HEK293T (cell line): ENCODE measurements at places on chromosomes 2 and 18.

DNA sequence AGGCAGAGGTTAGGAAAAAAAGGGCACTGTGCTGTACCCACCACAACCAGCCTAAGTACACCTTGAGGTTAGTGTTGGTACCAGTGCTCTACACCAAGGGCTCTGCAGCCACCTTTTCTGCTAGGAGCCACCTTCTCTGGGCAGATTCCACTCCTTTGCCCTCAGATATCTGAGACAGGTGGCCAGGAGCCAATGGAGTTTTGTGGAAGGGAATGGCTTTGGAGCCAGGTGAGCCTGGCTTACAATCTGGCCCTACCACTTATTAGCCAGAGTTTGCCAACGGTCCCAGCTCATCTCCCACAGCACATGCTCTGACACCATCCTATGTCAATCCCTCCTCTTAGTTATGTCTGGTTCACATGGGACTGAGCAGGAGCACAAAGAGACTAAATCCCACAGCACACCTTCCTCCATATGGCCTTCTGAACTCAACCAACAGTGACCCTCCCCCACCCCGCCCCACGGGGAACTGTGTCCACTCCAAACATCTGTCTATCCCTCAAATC lies 77.5 kb downstream of the CLHC1 start:
- no peak for DNase-seq

- no peak for DNase-seq
Measured at GRCh38 chr2:62227386-62228075, 31.6 kb downstream of the B3GNT2 start.

DNA sequence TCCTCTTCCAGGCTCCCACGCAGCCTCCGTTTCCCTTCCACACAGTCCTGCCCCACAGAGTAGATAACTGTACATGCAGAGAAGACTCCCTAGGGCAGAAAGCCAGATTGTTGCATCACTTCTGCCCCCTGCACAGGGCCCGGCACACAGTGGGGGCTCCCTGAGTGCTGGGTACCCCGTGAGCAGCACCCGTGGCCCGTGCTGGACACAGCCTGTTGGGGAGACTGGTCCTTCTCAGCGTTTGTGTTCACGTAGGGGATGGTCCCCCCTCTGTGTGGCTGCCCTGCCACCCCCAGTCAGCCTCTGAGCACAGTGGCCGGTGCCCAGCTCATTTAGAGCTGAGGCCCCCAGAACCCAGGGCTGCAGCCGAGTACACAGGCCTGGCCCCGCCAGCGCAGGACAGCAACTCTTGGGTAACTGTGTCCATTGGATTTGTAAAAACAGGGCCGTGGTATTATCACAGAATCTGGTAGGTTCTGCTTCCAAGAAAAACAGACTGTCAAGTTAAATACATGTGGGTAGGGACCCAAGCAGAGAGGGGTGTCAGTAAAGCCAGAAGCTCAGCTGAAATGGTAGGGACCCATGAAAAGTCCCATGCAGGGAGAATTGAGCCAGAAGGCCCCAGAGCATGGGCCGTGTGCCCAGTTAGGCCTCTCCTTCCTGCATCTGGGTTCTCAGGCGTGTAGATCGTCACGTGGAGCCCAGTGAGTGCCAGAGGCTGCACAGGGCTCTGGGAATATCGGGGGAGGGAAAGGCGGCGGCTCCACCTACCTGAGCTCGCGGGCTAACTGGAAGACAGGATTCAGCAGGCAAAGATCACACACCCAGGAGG lies 257.3 kb downstream of the ATAD2B start:
- no peak for DNase-seq

- DNase-seq = no peak
Measured at GRCh38 chr18:25594351-25594750, 242.4 kb upstream of the ZNF521 start.

DNA sequence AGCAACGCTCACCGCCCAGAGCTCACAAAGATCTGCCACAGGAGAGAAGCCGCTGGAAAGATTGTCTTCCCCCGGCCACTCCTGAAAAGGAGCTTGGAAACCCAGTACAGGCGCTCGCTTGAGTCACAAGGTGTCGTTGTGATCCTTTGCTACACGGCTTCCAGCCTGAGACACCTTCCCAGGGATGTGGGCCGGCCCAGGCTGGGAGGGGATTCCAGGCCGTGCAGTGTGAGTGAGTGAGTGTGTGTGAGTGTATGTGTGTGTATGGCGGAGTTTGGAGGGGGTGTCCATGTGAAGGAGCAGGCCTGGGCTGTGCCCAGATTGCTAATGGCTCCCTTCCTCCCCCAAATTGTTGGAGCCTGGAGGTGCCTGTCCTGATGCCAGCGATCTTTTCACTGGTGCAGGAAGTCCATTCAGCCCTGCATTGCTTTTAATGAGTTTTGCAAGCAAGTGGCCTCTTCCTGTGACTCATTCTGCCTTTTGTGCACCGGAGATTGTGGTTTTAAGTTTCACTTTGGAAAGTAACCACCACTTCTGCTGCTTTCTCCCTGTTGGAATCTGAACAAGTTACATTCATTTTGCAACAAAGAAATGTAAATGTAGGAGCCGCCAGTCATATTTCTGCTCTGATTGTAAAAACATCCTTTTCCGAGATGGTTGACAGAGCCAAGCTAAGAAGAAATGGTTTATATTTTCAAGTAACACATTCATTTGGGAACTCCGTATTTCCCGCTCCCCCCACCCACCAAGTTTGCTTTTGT lies 83.7 kb downstream of the LPIN1 start:
- DNase-seq = peak; percentile 55

GRCh38 chr18:14974576-14974975 lies 226.6 kb downstream of the ANKRD30B start:
- DNase-seq = no peak
